IPS DF 6.9 (cell line): ENCODE measurements at places on chromosomes 13 and 19.
A peak's percentile ranks its signal among the peaks of the same experiment; 100 is the strongest.

- no peak for DNase-seq
Measured at GRCh38 chr19:33634361-33635091, 12.8 kb downstream of the CHST8 start.

GRCh38 chr13:27170221-27170515 lies 1.4 kb downstream of the USP12 start:
- DNase-seq, result no peak

DNA sequence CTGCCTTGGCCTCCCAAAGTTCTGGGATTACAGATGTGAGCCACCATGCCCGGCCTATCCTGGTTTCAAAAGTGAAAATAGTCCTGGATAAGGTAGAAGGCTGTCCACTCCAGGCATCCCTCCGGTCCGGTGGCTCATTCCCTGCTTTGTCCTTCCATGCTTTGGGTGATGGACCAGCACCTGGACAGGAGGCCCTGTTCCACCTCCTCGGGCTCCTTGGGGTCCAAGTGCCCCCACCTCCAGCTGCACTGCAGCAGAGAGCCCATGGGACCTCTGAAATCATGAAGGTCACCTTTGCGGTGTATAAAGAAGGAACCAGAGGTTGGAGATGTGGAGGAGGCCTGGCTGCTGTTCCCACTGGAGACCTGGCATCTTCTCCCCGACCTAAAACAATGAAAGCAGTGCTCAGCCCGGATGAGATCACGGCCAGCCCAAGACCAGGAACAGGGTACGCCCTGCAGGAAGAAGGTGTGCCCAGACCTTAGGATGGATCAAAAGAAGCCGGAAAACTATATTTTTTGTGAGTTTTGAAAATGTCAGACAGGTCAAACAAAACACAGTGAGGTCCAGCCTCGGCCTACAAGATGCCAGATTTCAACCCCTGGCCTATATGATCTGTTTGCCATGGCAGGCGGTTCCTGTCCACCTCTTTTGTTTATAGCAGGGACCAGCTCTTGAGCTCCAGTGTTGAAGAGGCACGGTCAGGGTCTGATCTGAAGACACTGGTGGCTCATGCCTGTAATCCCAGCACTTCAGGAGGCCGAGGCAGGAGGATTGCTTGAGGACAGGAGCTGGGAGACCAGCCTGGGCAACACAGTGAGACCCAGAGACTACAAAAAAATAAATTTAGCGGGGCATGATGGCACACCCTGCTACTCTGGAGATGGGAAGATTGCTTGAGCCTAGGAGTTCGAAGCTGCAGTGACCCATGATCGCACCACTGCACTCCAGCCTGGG lies 5.8 kb downstream of the LSR start:
- DNase-seq, result no peak

DNA sequence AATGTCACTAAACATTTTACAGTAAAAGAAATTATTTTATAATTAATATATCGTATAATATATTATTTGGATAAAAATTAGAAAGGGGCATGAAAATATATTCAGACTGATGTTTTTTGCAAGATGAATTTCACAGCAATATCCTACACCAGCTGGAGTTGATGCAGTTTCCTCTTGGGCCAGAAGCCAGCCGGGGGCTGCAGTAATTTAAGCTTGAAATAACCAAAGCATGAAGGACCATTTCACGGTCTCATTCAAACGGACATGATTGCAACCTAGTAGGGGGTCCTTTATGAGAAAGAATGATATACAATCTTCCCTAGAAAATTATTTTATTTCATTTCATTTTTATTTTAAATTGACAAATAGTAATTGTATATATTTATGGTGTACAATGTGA lies 797.2 kb upstream of the PCDH9 start:
- no peak for DNase-seq

- no peak for DNase-seq
Measured at GRCh38 chr19:2607712-2608601, 94.5 kb downstream of the GNG7 start.

GRCh38 chr19:1373534-1374249 lies 10.0 kb upstream of the NDUFS7 start:
- no peak for DNase-seq

GRCh38 chr13:93377196-93377595 lies 150.6 kb downstream of the GPC6 start:
- no peak for DNase-seq

- DNase-seq, result no peak
Measured at GRCh38 chr13:29978211-29978610, 127.8 kb upstream of the UBL3 start.

GRCh38 chr13:106498571-106498970 lies 36.9 kb downstream of the EFNB2 start:
- no peak for DNase-seq

DNA sequence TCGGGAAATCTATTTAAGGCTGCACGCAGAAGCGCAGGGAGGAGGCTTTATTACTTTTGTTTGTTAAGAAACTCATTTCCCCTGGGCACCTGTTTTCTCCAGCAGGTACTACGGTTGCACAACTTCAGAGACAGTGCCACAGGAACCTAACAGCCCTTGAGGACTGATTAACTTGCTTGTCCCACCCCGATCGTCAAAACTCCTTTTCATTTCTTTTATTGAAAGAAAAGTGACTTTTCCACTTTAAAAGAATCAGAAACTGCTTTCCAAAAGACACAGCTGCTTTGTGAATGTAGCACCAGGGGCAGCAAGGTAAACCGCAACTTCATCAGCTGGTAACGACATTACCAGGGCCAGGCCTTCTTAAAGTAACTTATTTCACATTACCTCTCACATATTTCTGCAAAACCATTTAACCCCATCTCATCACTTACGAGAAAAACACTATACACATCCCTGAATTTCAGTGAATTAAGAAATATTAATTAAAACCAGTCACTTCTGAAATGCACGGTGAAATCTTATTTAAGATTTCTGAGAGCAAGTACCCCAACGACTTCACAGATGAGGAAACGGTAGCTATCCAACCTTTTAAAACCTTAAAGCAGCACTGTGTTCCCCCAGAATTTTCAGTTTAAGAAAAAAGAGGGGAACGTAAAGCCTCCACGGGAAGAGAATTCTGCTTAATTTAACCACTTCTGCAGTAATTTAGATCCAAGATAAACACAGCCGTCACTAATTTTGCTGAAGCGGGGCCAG lies 1.4 kb downstream of the ANKRD10 start:
- DNase-seq, result no peak

GRCh38 chr19:38062959-38063761 lies 156.2 kb downstream of the SIPA1L3 start:
- DNase-seq, result no peak

DNA sequence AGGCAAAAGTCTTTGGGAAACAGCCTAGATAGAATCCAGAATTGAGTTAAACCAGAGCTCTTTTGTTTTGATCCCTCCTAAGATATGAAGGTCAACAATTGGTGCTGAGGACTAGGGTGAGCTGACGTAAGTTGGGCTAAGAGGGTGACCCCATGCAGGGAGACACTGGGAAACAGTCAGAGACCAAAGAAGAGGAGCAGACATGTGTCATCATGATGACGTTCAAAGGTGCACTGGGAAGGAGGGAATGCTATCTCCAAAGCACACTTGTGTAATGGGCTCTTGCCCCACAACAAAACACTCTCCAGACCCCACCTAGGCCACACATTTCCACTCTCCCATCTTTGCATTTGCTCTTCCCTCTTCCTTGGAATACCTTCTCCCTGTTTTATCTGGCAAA lies 481.4 kb downstream of the COG6 start:
- no peak for DNase-seq

DNA sequence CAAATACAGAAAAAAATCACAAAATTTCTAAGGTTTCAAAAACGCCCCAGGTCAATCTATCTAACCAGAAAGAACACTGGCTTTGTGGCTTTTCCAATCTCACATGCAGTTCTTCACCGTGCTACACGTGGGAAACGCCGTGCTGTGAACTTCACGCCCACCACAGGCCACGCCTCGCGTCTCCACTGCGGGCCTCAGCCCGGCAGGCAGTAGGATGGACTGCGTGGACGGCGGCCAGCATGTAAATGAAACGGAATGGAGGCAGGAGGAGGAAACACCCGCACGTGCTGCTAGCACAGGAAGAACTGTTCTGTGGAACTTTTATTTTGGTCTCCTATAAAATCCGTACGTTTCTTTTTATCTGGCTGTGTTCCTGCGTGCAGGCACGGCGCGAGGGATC lies 23.8 kb downstream of the ZNF787 start:
- no peak for DNase-seq

DNA sequence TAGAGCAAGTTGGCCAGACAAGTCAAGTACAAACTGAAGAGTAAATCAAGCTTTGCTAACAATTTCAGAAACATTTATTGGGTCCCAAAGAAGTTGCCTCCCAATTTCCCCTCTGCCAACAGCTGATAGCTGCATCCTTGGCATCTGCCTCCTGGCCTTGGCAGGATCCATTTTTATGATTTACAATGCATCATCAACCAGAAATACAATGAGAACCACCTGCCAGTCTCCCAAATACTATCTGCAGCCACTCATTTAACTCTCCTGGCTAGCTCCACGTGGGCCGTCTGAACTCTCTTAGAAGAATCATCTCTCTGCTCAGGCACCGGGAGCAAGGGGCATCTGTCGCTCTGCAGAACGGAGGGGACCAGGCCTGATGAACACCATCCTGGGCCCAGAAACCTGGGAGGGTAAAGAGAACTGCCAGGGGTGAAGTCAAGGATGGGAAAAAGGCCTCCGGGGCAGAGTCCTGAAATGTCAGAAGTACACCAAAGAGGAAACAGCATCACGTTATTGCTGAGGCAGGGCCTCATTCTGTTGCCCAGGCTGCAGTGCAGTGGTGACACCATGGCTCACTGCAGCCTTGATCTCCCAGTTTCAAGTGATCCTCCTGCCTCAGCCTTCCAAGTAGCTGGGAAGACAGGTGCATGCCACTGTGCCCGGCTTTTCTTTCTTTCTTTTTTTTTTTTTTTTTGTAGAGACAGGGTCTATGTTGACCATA lies 2.6 kb downstream of the LONP1 start:
- DNase-seq, result no peak

- no peak for DNase-seq
Measured at GRCh38 chr13:45604892-45605291, 10.6 kb downstream of the ERICH6B start.

DNA sequence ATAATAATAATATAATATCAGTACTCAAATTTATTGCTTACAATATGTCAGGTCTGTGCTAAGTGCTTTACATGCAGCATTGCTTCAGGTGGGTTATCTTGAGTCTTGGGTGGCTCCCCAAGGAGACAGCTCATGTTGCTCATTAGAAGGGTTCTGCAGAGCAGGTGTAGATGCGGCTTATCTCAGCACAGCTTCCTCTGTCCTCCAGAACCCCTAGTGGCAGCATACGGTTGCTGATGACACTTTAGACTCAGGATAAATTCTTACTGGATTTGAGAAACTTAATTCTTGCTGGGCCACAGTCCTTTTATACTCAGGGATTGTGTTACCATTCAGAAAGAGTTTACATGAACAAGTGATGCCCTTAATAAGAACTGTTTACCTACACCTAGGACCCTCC lies 8.9 kb downstream of the COG3 start:
- no peak for DNase-seq

- peak; percentile 27 for DNase-seq
Measured at GRCh38 chr19:16325641-16326400, 1.2 kb downstream of the KLF2 start.

DNA sequence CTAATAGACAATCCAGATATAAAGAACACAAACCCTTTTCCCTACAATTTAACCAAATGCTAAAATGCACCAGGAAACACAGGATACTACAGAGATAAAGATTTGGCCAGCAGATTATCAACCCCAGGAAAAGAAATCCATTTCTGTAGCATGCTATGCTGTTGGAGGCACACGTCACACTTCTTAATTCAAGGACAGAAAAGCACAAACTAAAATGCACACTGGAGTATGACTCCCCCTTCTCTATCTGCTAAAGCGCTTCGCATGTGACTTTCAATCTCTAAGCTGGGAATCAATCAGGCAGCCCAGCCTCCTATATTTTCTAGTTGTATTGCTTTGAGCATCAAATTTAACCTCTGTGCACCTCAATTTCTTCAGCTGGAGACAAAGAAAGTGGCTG lies 22.2 kb downstream of the ABCC4 start:
- DNase-seq, result no peak
